GDM1 (cell line): ENCODE measurements at places on chromosomes 11 and 22.

DNA sequence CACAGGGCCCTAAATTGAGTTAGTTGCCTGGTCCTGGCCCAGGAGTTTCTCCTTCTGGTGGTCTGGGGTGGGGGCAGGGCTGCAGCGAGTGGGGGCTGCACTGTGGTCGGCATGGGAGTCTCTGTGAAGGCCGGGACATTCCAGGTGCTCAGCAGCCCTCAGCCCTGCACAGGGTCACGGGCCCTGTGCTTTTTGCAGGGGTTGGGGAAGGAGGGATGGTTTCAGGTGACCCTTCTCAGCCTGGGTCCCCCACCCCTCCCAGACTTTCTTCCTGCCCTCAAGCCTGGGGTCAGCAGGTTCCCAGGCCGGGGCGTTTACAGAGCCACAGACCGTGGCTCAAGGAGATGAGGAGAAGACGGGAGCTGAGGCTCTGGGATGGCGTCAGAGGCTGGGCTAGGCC is 7.8 kb downstream of the EMID1 start:
- DNase-seq = no peak

DNA sequence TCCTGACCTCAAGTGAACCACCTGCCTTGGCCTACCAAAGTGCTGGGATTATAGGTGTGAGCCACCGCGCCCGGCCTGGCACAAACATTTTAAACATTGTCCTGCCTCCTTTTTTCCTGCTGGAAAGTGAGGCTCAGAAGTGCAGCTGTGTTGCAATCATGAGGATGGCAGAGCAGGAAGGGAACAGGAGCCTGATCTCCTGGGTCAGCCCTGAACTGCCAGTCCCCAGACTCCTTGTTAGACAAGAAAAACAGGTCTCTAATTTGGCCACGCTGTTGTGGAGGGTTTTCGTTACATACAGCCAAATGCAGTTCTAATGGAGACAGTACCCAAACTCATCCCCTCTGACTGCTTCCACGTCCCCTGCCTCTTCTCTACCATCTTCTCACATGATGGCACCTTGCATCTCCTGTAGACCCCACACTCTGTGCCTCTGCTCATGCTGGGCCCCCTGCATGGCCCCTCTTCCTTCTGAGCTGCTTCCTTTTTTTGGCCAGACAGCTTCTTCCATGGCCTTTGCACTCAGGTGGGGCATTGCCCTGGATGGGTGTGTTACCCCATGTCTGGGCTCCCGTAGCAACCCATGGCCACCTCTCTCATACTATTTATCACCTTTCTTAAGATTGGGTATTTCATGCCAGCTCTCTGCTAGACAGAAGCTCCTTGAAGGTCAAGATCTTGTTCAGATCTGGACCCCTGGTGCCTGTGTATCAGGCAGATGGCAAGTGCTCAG is 227.1 kb downstream of the CEP164 start:
- no peak for DNase-seq

DNA sequence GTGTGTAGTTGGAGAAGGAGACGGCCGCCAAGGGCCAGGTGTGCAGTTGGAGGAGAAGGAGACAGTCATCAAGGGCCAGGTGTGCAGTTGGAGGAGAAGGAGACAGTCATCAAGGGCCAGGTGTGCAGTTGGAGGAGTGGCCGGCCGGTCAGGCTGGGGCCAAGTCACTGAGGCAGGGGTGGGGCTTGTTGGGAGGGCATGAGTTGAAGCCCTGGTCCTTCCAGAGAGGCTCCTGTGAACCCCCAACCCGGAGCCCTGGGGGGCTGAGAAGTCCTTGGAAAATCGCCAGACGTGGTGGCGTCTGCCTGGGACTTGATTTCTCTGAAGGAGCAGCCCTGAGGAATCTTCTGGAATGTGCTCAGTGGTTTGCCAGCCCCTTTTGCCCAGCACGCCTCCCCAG is 1320.5 kb downstream of the BRD1 start:
- no peak for DNase-seq

GRCh38 chr11:58675334-58676155 is 53.1 kb downstream of the CNTF start:
- DNase-seq = peak; percentile 39

GRCh38 chr11:65592858-65593517 is 2.6 kb downstream of the KCNK7 start:
- no peak for DNase-seq

GRCh38 chr11:112509300-112509699 is 248.6 kb upstream of the PLET1 start:
- no peak for DNase-seq

GRCh38 chr11:119666463-119667131 is 62.4 kb downstream of the NECTIN1 start:
- peak; percentile 31 for DNase-seq

GRCh38 chr11:104467404-104467803 is 303.5 kb upstream of the PDGFD start:
- no peak for DNase-seq

- DNase-seq = peak; percentile 48
These were observed 2.6 kb downstream of the CD44 start for GRCh38 chr11:35141571-35141971.

- no peak for DNase-seq
These were observed 218.3 kb upstream of the CTSC start for GRCh38 chr11:88555829-88556202.

GRCh38 chr11:44533921-44534711 is 31.3 kb upstream of the CD82 start:
- no peak for DNase-seq

DNA sequence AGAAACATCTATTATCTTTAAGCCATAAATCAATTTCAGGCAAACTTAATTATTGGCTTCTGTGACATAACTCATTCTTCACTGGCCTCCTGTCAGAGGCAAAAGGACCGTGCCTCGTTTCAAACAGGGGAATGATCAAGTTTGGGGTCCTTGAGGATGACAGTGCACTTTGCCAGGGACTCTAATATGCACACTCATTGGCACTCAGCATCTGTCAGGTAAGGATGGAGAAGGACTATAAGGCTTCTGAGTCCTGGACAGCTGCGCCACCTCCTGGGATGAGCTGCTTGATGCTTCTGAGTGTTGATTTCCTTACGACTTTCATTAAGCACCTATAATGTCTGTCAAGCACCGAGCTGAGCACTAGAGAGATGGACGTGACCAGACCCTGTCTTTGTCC is 20.2 kb downstream of the BPIFC start:
- no peak for DNase-seq

DNA sequence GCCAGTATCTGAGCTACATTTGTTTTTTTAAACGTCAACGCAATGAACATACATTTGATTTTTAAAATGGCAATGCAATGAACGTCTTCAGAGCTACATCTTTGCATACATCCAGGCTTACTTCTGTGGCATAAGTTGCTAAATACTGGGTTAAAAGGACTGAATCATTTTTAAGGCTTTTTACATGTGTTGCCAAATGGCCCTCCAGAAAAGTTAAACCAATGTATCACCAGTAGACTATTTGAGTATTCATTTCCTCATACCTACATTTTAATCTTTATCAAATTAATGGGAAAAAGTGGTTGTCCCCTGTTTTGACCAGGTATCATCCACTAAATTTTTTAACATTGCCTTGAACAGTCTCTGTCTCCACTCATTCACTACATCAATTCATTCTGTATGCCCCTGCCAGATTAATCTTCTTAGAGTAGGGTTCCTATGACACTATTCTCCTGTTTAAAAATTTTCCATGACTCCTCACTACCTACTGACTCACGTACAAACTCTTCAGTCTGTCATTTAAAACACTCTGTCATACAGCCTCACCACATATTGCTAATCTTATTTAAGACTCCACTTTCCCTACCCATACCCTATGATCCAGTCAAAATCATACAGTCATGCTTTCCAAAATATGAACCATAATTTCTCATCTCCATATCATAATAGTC is 12.4 kb upstream of the PRRG4 start:
- DNase-seq = no peak

- DNase-seq = no peak
These were observed at the start of gene MAP6 for GRCh38 chr11:75668451-75669297. Gene MAP6 (minus strand): TSS chr11:75669038. CDS start chr11:75668369, 669 bp downstream.

DNA sequence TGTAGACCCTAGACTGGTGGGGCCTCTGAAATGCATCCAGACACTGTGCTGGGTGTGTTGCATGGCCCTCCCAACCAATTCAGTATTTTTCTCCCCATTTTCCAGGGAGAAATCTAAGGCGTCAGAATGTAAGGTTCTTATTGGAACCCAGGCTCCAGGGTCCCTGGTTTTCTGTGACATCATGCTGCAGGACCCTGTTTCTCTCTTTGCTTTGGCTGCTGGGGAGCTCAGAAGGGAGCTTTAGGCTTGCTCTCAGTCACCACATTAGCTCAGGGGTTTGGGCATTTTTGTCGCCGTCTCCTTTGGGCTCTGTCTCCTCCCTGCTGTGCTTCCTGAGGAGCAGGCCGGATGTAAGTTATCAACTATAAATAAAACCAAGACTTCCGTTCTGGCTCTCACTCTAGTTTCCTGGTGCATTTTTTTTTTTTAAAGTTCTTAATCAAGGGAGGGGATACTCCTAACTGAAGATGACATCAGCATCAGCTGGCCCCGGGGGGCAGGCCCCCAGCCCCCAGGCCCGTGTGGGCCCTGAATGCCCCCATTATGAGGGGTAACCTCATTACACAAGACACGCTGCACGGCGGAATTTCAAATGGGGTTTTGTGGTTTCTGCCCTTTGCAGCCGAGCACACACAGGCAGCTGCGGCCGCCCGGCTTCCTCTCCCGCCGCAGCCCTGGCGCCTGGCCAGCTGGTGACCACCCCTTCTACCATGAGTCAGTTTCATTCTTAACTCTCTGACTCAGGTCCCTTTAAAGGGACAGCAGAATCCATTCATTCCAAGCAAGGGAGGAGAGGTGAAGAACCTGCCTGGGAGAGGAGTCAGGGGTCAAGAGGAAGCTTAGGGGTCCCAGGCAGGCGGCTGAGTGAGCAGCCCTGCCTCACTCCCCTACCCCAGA is 3.2 kb downstream of the MYEOV start:
- DNase-seq = peak; percentile 97

DNA sequence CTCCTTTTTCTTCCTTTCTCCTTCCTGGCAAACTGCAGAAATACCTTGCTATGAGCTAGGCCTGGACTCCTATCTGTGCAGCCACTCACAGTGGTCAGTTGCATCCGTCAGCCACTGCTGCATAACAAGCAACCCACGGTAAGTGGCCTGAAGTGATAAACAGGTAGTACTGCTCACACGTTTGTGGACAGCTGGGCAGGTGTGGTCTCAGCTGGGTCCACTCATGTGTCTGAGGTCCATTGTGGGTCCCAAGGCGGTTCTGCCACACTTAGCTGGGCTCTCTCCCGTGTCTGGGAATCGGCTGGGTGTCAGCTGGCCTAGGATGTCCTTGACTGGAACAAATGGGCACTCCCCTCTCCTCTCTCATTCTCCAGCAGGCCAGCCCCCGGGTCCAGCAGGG is 109.3 kb downstream of the BRD1 start:
- no peak for DNase-seq

- DNase-seq = no peak
These were observed 5.1 kb downstream of the SYT12 start for GRCh38 chr11:67027943-67028542.
